ENCODE measurements at places on chromosomes 16 and 17.

DNA sequence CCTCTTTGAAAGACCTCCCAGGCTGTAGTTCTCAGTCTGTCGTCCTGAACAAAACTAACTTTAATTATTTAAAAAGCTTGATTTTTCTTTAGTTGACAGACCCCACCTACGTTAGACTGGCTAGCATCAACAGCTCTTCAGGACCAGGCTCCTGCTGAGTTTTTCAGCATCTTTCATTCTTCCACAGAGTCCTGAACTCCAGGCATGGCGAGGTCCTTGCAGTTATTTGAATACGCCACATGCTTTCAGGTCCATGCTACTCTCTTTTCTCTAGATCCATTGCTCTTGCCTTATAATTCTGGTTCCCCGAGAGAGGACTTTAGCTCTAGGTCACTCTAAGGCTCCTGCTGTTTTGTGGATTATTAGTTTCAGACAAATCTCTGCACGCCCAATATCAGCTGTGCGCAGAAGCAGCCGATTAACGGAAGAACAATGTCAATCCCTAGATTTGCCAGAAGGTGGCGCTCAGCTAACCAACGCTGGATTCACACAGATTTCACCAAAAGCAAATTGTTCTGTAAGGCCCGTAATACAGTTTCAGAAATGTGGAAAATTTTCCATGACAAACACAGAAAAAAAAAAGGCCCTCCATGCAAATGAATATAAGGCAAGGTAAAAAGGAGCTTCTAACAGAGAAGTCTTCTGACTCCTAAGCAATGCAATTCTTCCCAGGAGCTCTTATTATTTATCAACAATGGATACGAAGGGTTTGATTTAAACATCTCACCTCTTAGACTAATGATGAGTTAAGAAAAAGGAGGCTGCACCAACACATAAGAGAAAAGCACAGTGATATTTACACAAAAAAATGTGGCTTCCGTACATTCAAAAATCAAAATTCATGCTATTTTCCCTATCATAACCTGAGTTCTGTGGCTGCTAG, 33.5 kb upstream of the BCO1 start:
- peak; percentile 6 for DNase-seq

- DNase-seq, result no peak
These were observed 34.3 kb upstream of the RBFOX3 start for GRCh38 chr17:79645022-79645776.

GRCh38 chr16:14249291-14250032, 178.3 kb downstream of the MRTFB start:
- peak; percentile 16 for DNase-seq

DNA sequence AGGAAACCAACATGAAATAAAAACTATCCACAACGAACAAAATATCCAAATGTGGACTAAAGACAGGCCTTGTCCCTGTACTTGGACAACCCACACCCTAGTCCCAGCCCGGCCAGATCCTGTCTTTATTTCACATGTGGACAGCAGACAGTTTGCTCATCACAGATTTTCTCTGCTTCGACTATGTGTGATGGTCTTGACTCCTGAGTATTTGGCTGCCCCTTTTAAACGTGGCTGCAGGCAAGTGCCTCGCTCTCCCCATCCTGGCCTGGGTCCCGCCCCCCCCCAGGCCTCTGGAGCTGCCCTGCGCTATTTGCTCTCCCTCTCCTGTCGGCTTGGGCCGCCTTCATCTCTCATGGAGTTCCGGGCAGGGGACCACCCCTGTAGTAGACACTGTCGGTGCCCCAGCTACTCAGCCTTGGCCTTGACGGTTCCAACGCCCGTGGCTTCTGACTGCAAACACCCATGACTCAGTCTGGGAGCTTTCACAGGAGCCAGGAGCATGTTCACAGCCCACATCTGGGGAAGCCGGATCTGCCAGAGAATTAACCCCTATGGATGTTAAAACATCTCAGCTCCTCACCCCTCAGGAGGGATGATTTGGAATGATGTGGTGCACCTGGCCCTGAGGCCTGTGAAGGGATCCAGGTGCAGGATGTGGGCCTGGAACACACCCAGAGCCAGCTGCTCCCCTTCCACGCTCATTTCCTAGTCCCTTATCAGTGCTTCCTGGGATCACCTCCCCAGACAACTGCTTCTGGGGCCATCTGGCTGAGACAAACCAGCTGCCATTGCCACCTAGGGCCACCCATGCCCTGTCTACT, 229.7 kb upstream of the RPL38 start:
- DNase-seq, result no peak

DNA sequence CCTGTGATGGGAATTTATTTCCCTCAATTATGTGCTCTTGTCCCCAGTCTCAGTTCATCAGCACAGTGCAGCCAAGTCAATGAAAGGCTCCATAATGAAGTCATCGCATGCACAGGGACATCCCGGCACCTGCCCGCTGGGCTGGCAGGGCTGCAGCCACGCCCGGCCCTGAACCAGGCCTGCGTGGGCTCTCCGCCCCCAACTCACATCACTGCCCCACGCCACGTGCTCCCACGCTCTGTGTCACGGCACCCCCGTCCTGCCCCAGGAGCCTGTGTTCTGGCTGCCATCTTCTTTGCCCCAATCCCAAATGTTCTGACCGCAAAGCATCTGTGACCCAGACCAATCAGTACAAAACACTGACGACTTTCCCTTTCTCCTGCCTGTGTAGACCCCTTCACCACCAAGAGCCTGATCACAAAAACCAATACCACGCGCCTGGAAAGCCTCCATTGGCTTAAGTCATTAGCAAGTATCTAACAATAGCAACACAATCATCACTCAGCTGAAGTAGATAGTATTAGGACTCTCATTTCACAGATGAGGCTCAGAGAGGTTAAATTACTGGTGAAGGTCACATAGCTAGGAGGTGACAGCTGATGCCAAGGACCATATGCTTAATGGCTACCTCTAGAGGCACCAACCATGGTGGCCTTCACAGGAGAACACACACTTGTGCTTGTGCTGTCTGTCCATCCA, 202.5 kb downstream of the ZFHX3 start:
- DNase-seq, result no peak

GRCh38 chr17:38721802-38722201, 8.3 kb upstream of the CISD3 start:
- no peak for DNase-seq

GRCh38 chr17:7855660-7856010, 769 bp downstream of the TMEM88 start:
- no peak for DNase-seq

- DNase-seq, result no peak
These were observed 57.8 kb downstream of the HLF start for GRCh38 chr17:55322453-55322985.

DNA sequence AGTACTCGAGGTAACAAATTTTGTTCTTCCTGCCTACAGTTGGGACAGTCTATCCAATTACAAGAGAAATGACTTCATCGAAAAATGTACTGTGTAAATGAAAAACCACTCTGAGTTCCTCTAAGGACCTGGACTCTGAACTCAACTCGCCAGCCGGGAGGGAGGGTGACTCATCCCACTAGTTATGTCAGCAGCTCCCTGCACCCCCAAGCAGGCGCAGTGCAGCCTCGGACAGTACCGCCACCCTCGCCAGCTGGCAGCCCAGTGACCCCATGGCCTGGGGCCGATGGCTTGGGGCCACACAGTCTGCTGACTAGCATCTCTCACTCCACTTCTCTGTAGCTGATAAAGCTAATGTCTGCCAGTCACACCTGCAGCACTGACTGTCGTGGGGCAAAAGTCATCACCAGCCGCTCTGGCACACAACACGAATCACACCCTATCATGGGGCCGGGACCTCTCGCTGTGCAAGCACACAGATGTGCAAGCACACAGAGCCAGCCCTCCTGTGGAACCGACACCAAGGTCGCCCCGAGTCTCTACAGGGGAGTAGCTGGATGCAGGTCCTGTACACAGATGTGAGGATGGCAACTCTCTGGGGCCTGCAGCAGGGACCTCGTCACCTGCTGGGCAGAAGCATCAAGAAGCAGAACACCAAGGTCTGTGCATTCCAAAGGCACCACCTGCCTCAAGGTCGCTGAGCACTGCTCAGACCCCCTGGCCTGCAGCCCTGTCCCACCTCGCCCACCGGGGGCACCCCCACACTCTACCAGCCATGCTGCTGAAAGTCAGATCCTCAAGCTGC, 5.7 kb downstream of the CSNK1D start:
- no peak for DNase-seq

DNA sequence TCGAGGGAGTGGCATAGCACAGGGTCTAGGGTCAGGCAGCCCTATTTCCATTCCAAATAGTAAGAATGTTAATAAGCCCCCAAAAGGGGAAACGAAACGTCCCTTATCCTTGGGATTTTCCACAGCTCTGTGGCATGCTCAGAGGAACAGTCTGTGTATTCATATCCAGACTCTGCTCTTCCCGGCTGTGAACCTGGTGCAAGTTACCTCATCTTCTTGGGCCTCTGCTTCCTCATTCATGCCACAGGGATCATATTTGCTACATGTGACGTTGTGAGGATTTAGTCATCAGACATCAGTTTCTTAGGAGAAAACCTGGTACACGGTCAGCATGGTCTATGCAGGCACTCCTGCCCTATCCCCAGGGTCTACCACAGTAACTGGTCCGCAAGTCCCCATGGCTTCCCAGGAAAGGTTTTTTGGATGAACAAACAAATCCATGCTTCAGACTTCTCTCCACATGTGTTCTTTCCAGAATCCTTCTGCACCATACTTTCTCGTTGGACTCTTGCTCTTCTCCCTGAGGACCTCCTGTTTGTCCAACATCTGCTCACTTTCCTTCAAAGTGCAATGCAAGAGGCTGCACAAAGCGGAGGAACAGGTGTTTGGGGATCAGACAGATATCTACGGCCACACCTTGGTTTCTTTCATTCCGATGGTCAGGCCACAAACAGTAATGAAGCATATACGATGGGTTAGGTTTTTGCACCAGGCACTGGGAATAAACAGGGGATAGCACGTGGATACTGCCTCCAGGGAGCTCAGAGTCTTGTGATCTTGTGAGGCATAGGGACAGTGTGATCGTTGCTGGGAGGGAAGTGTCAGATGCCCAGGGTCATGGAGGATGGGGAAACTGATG, 17.7 kb downstream of the GLP2R start:
- DNase-seq, result no peak

- no peak for DNase-seq
These were observed 6.5 kb downstream of the MARF1 start for GRCh38 chr16:15636392-15636873.

GRCh38 chr17:17535957-17536356, 39.8 kb upstream of the RASD1 start:
- DNase-seq, result no peak

GRCh38 chr17:13288248-13288647, 270.4 kb upstream of the ELAC2 start:
- no peak for DNase-seq

DNA sequence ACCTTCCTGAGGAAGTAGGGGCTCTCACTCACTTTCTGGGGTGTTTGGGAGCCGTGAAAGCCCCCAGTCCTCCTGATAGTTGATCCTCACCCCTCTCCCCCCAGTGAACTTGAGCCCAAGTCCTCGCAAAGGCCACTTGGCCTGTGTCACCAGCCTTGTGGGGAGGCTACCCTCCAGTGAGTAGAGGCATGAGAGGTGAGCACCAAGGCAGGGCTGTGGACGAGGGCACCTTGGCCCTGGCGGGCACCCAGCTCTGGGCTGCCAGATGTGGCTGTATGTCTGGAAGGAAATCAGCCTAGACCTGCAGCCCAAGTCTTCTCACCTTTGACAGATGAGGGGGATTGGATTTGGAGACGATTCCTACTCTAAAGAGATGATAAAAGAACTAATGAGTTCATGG, 3.1 kb downstream of the TTYH2 start:
- DNase-seq, result no peak

DNA sequence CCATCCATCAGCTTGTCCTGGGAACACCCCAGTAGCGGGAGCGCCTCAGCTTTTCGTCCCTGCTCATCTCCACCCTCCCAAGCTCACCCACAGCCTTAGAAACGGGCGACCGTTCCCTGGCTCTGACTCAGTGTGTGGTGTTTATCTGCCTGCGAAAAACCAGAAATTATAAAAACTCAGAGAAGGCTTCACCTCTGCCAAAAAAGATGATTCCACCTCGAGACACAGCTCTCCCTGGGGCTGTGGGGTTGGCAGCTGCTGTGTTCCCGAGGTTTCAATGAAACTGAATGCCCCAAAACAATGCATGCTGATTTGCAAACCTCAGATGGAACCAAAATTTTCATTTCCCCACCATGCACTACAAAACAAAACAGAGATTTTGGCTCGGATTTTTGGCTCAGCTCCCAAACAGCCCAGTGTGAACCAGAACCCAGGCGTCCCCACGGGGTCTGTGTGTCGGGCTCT, 62.4 kb upstream of the MED9 start:
- no peak for DNase-seq

- DNase-seq, result no peak
These were observed 26.6 kb downstream of the N4BP1 start for GRCh38 chr16:48583075-48584065.

GRCh38 chr16:2040787-2041522, 6.7 kb downstream of the NTHL1 start:
- DNase-seq, result no peak

GRCh38 chr17:43953746-43954145, at the start of gene PYY:
TSS of gene PYY (minus strand) at chr17:43953940. CDS start at chr17:43953483, 457 bp downstream.
- no peak for DNase-seq

DNA sequence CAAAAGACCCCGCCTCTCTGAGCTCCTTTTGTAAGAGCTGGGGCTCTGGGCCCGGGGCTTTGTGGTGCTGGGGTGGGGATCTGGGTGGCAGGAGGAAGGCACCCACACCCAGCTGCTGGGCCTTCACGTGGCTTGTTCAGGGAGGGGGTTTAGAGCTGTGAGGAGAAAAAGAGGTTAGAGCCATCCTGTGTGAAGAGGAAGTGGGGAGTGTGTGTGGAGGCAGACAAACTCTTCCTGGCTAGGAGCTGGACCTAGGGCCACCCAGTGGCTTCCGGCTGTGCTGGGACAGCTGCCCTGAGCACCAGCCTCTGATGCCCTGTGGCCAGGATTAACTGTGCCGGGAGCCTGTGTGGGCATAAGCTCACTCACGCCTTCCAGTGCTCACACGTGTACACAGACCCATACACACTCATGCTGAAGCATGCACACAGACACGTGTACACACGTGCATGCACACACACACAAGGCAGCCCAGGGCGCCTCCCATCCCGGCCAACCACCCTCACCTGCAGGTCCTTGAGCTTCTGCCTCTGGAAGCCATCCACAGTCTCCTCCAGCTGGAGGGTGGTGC, 7.4 kb downstream of the CIBAR2 start:
- DNase-seq, result no peak

DNA sequence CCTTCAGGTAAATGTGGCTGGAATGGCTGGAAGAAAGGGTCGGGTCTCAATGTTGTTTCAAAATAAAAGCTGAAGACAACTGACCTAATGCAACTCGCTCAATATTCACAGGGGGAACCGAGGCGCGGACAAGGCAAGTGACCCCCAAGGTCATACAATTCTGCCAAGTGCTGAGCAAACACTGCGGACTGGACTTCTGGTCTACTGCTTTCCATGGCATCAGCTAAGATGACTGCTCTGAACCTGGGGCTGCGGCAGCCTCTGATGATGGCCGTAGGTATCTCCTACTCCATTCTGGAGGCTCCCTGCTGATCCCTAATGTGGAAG, 21.9 kb downstream of the CA4 start:
- DNase-seq, result no peak

DNA sequence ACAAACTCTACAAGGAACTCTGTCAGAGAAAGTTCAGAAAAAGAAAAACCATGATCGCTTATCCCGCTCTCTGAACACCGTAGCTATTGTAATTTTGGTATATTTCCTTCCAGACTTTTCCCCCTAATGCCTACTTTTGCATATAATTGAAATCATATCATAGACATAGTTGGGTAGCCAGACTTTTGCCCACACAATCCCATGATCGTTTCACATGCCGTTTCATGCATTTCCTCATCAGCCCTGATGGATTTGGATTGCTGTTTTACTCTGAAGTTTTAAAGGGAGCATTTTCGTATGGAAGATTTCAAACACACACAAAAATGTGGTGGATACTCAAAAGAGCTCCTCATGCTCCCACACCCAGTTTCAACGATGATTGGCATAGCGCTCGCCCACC, 31.3 kb downstream of the COX4I1 start:
- no peak for DNase-seq

Data from activated CD8-positive, alpha-beta memory T cell treated with anti-CD3 and anti-CD28 coated beads for 4 hours (primary cell).